ENCODE measurements at places on chromosomes 3 and 15. TPM values are rescaled to one million over a fixed set of nuclear protein-coding genes. Genes with fewer than 3 reads are reported as not detected.

CSTA gene
- total RNA-seq, result not detected

CACNA1D gene
- 1.5 TPM for total RNA-seq

DHX36 gene
- 78.3 TPM for total RNA-seq

DNAJA4 gene
- 11.1 TPM for total RNA-seq

PTX3 gene
- total RNA-seq, result 12.5 TPM

CD200R1 gene
- total RNA-seq, result not detected

PIF1 gene
- total RNA-seq, result 0.60 TPM
